ENCODE measurements at places on chromosomes 6 and 20.

GRCh38 chr6:11770546-11771466 lies 7.8 kb downstream of the ADTRP start:
- no peak for DNase-seq

GRCh38 chr6:13702809-13703302 lies 8.8 kb downstream of the RANBP9 start:
- DNase-seq = no peak

DNA sequence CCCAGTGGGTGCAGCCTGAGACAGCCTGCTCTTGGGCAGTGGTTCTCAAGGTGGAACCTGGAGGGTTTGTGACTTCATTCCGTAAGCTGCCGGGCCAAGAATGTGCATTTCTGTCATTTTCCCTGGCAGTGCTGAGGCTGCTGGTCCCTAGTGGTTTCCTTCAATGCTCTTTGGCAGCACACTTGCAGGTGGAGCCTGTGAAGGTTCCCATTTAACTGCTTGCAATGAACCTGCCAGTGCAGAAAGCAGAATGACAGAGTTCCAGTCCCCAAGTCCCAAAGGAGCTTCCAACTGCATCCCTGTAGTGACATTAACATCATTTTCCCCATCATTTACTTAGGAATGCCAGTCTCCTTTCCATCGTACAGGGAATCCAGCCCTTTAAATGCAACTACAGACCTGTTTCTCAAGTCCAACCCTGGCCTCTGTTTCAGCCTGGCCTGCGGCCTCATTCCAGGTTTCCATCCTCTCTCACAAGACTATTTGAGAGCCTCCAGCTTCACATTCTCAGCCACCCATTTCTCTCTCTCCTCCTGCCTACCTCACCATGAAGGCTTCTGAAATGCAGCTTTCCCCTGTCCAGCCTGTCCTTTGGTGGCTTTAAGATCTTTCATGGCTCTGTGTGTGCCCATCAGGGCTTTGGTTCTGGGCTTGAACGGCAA lies 149.7 kb upstream of the GGTLC1 start:
- no peak for DNase-seq

- no peak for DNase-seq
These were observed 33.7 kb downstream of the NOL7 start for GRCh38 chr6:13648850-13649249.

- DNase-seq = no peak
These were observed 198.1 kb downstream of the DLL1 start for GRCh38 chr6:170092826-170093225.

GRCh38 chr6:85714893-85715530 lies 72.3 kb upstream of the SYNCRIP start:
- no peak for DNase-seq

GRCh38 chr6:157993076-157993475 lies 11.4 kb downstream of the SYNJ2 start:
- no peak for DNase-seq

DNA sequence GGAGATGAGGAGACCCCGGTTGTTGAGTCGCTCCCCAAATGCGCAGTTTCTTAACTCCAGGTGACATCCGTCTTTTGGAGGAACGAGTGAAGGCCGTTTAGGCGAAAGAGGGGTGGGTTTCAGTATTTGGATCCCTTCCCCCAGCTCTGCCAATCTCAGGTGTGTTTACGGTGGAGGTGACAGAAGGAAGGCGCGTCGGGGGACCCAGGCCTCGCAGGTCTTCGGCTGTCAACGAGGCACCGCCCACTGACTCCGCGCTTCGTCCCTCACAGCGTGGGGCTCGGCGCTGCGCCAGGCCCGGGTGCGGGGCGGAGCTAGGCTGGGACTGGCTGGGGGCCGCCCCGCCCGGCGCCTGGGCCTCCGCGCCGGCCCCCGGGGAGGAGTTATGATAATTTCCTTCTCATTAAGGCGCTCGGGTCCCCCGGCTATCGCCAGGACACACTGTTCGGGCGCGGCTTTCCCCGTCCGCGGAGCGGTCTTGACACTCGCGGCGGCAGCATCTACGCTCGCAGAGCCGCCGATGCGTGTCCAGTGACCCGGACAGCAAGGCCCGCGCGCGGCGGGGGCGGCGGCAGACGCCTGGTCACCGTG lies at the start of gene TFAP2C:
TFAP2C (plus strand) TSS at position 434 of the 591 bp plus-strand sequence. CDS start 239 bp downstream, outside the sequence.
- no peak for DNase-seq

- no peak for DNase-seq
These were observed 139.9 kb downstream of the BMP7 start for GRCh38 chr20:57126481-57127092.

DNA sequence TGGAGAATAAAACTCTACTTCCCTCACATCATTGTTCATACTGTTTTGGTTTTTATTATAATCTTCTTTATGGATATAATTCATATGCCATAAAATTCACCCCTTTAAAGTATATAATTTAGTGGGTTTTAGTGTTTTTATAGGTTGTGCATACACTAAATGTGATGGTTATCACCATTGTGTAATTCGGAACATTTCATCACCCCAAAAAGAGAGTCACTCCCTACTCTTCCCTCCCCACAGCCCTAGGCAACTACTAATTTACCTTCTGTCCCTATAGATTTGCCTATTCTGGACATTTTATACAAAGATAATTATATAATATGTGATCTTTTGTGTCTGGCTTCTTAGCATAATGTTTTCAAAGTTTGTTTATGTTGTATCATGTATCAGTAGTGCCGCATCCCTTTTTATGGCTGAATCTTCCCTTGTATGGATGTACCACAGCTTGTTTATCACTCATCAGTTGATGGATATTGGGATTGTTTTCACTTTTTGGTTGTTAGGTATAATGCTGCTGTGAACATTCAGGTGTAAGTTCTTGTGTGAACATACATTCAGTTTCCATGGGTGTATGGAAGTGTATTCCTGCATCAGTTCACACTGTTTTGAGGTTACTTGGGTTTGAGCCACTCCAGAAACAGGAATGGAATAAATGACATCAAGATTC lies 4.2 kb downstream of the TM9SF4 start:
- no peak for DNase-seq

GRCh38 chr6:119076576-119077390 lies 1.7 kb downstream of the FAM184A start:
- no peak for DNase-seq

DNA sequence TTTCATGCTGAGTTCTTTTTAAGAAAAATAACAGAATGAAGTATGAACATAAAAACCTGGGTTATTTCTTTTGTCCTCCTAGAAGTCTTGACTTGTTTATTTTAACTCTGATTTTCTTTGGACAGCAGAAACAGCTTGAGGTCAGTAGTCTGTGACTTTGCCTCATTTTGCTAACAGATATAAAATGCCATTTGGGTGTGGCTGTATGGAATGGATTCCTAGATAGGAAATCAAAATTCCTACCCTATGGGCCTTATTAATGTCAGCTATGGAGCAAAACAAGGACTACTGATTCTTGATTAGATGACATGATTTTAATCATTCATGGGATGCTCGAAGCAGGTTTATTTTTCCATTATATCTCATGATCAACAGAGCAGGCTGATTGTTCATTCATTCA lies 46.8 kb upstream of the TENT5A start:
- no peak for DNase-seq

DNA sequence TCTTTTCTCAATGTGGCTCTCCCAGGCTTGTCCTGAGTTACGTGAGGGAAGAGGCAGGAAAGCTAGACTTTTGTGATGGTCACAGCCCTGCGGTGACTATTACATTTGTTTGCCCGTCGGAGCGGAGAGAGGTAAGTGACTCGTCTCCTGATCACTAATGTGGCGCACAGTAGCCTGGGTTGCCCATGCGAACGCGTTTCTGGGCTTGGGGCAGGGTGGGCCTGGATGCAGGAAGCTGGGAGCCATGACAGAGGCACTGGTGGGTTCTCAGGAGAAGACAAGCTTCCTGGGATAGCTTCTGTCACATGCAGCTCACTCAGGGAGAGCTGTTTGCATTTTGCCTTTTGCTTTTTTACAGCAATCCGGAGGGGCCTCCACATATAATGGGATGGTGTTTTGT lies 60.6 kb downstream of the IGF2R start:
- no peak for DNase-seq

GRCh38 chr6:34249469-34250261 lies 859 bp upstream of the SMIM29 start:
- peak; percentile 57 for DNase-seq

- DNase-seq = peak; percentile 53
These were observed 1.1 kb downstream of the LRRC1 start for GRCh38 chr6:53795702-53796450.

GRCh38 chr6:10419749-10420545 lies 5.1 kb upstream of the TFAP2A start:
- no peak for DNase-seq

- DNase-seq = no peak
These were observed 189.2 kb downstream of the ADGB start for GRCh38 chr6:146787876-146788508.

- no peak for DNase-seq
These were observed 4.3 kb downstream of the ARFRP1 start for GRCh38 chr20:63703471-63703975.

GRCh38 chr6:144248476-144249301 lies 36.4 kb upstream of the UTRN start:
- no peak for DNase-seq

- DNase-seq = no peak
These were observed 59.5 kb upstream of the TGM3 start for GRCh38 chr20:2236256-2236655.

DNA sequence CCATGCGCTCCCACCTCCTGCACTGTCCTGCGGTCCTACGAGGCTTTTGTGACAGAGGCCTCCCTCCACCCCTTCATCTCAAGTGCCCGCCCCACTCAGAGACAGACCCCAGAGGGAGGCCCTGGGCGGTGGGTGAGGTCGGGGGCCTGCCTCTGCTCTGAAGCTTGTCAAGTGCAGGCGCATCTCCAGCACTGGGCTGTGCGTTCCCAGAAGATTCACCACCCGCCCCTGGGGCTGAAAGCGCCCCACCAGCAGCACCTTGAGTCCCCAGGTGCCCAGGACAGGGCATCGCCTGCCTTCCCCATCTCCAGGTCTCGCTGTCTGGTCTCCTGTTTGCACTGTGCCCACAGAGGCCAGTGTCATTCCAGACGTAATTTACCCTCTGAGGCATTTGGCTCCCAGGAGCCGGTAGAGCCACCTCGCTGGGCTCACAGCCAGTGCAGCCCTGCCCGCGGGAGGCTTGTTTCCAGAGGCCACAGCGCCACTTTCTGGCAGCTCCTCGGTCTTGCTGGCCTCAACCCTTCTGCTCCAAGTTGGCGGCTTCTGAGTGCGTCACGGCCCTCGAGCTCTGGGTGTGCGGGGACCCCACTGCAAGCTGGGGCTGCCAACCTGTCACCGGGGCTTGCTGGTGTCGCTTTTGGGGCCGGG lies 191.1 kb downstream of the TAF4 start:
- DNase-seq = no peak

GRCh38 chr6:14187406-14187805 lies 69.8 kb downstream of the CD83 start:
- DNase-seq = no peak

DNA sequence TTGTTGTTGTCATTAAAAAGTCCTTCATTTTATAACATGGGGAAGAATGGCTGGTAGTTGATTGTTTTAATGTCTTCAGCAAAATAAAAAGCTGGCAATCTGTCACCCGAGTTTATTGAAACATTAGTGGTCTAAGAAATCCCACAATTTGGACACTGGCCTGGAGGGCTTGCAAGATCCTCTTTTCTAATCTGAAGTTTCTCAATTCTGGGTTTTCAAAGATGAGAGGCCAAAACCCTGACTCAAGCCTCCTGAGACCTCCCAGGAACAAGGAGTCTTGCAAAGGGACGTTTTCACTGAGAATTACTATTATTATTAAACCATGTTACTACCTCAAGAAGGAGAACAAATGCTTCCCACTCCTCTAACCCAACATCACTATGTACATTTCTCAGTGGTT lies 19.5 kb downstream of the MAP1LC3A start:
- no peak for DNase-seq

DNA sequence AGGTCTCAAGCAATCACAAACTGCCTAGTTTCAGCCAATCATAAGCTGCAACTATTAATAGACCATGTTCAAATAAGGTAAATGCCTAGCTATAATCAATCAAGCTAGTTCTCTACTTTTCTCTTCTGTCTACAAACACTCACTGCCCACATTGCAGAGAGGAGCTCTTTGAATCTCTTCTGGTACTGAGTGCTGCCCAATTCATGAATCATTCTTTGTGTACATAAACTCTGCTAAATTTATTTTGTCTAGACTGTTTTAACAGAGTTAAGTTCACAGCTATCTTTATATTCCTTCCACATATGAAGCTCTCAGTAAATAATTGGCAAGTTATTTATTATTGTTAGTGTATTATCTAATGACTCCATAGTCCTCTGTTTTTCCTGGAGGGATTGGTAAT lies 411.0 kb downstream of the EPHA7 start:
- no peak for DNase-seq

DNA sequence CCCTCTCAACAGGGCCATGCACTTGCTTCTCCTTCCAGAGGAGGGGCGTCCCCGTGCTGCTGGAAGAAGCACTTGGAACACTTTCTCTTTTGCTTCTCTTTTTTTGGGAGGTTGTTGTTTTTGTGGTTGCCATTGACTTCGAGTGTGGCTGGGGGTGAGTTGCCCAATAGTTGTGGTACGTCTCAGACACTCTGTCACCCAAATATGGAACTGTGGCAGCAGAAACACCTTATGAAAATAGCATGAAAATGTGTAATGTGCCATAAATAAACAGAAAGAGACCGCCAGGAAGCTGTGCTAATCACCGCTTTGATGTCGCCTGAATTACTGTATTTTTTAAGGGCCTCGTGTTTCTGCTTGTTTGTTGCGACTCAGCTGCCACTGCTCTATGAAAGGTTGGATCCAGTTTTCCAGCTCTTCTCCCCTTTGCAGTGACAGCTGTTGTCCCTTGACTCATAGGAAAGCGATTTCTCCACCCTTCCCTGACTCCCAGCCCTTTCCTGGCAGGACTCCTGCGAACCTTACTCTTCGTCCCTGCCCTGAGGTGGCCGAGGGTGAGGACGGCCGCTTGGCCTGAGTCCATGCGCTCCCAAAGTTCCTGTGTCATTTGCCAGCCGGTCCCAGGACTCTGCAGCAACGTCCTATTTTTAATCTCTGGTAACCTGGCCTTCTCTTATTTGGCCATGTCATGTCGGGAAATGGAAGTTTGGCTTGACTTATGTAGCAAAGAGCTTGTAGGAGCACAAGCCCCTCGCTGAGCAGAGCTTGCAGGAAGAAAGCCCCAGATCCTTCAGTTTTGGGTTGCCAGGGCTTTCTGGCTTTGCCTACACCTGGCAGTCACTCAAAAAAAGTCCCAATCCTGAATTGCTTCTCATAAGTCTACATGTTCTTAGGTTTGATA lies 694.6 kb downstream of the QKI start:
- DNase-seq = no peak
